ELR (cell line): ENCODE measurements at places on chromosomes 4 and X.
A peak's percentile ranks its signal among the peaks of the same experiment; 100 is the strongest.

GRCh38 chrX:119529345-119530276, 35.6 kb downstream of the STEEP1 start:
- DNase-seq = no peak

DNA sequence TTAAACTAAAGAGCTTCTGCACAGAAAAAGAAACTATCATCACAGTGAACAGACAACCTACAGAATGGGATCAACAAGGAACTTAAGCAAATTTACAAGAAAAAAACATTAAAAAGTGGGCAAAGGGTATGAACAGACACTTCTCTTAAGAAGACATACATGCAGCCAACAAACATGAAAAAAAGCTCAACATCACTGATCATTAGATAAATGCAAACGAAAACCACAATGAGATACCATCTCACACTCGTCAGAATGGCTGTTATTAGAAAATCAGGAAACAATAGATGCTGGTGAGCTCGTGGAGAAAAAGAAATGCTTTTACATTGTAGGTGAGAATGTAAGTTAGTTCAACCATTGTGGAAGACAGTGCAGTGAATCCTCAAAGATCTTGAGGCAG, 27.8 kb downstream of the PAPSS1 start:
- no peak for DNase-seq

GRCh38 chr4:42282081-42282901, 115.0 kb upstream of the SHISA3 start:
- DNase-seq = peak; percentile 73

- no peak for DNase-seq
These were observed 17.0 kb downstream of the HPSE start for GRCh38 chr4:83317671-83318070.

GRCh38 chrX:14529290-14529989, at the start of gene GLRA2:
Gene GLRA2, plus strand, starts transcription at chrX:14529536. Its CDS starts 522 bp downstream, at chrX:14530058.
- peak; percentile 1 for DNase-seq

GRCh38 chr4:126414741-126415140, 1100.0 kb downstream of the FAT4 start:
- no peak for DNase-seq

DNA sequence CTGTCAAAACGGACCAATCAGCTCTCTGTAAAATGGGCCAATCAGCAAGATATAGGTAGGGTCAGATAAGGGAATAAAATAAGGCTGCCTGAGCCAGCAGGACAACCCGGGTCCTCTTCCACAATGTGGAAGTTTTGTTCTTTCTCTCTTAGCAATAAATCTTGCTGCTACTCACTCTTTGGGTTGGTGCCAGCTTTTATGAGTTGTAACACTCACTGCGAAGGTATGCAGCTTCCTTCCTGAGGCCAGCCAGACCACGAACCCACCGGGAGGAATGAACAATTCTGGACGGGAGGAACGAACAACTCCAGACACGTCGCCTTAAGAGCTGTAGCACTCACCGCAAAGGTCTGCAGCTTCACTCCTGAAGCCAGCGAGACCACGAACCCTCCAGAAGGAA, 287.8 kb downstream of the RAPGEF2 start:
- peak; percentile 99 for DNase-seq

DNA sequence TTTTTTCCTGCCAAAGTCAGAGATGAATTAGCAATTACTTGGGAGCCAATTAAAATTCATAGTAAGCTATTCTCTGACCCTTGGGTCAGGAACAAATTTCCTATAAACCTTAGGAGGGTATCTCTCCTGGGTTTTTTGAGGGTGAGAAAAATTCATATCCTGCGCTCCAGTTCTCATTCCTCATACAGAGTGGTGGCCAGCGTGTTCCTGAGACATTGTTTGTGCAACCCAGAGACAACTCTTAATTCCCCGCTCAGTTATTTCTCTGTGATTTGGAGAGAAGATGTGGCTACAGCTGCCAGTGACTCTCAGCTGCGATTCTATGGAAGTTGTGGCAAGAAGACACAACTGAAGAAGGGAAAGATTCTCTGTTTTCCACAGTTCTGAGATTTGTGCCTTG, 37.9 kb upstream of the CBR4 start:
- no peak for DNase-seq

DNA sequence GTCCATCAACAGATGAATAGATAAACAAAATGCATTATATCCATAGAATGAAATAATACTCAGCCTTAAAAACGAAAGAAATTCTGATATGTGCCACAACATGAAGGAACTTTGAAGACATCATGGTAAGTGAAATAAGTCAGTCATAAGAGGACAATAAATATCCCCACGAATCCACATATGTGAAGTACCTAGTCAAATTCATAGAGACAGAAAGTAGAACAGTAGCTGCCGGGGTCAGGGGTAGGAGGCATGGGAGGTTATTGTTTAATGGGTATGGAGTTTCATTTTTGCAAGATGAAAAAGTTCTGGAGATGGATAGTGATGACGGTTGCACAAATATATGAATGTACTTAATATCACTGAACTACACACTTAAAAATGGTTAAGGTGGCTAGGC, 151.6 kb upstream of the MAP3K15 start:
- no peak for DNase-seq

GRCh38 chr4:94534401-94535312, 82.9 kb downstream of the PDLIM5 start:
- DNase-seq = no peak

GRCh38 chrX:19350941-19351384, 7.2 kb downstream of the PDHA1 start:
- DNase-seq = no peak

- DNase-seq = no peak
These were observed 85.0 kb upstream of the TENT5D start for GRCh38 chrX:80335062-80335830.

GRCh38 chr4:63430105-63430504, 979.1 kb downstream of the TECRL start:
- peak; percentile 3 for DNase-seq

DNA sequence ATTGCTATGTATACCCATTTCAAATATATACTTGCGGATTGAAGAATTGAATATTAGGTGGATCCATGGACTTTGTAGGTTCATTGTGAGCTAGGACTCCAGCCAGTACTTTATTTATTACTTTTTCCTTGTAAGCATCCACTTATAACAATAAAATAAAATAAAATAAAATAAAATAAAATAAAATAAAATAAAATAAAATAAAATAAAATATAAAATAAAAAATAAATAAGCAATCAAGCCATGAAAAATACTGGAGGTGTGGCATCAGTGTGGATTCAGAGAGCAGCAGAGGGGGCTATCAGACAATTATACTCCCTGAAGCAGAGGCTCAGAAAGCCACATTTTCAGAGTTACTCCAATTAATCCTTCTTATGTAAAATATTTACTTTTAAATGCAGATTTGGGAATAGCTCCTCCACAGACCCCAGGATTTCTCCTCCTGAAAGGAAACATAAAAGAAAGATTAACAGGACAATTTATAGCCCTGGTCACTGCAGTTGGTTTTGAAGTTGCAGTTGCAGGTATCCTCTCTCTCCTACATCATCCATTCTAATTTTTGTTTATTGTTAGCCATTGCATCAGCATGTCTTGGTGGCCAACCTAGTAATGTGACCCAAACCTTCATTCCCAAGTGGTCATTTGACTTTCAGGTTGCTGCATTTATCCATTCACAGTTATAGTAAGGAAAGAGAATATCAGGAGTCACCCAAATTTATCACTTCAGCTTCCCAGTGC, 2025.2 kb upstream of the IGFBP7 start:
- no peak for DNase-seq

GRCh38 chr4:19756661-19757060, 495.0 kb upstream of the SLIT2 start:
- DNase-seq = no peak

DNA sequence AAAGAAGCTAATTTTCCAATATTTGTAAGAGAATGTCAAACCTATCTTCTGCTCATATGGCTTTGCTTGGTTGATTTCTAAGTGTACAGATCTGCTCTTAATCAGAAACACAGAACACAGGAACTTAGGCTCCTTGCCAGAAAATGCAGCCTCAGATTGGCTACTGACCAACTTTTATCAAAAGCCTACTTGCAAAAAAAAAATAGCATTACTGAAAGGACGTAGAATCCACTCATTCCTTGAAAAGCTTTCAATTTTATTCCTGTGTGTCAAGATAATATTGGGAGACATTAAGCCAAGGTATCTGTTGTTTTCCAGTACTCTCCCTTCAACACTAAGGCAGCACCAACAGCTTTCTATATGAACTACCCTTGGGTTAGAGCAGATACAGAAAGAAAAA, 127.6 kb upstream of the INTU start:
- DNase-seq = peak; percentile 19

DNA sequence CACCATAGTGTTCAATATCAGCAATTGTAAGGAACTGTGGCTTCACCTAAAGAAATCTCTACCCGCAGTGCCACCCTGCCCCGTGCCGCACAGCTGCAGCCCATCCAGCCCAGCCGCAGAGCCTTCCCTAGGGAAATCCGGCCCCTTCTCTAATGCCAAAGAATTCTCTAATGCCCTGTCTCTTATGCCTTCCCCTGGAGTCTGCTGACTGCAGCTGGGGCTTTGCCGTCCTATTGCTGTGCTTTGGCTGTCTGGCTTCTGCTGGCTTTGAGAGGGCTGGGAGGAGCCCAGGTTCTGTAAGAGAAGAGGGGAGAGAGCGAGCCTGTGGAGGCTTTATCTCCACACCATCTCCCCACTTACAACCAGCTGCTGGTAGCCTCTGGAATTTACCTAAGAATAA, 85.9 kb upstream of the HELT start:
- DNase-seq = no peak

DNA sequence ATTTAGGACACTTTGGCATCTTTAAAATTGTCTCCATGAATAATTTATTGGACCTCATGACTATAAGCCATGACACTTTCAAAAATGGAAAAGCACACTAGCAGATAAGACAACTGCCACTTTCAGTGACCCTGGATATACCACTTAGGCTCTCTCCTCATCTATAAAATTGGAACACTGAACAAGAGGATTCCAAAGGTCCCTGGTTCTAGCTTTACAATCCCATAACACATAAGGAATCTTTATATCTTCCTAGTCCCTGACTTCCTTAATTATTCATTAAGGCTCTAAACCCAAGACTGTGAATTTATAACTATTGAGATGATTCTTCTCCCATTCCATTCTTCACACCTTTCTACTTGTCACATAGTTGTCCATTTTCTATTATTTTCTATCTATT, 190.2 kb downstream of the SCFD2 start:
- DNase-seq = no peak

- no peak for DNase-seq
These were observed 3.3 kb upstream of the LRAT start for GRCh38 chr4:154740462-154740861.

GRCh38 chr4:135605076-135605475, 1403.5 kb upstream of the PABPC4L start:
- no peak for DNase-seq

DNA sequence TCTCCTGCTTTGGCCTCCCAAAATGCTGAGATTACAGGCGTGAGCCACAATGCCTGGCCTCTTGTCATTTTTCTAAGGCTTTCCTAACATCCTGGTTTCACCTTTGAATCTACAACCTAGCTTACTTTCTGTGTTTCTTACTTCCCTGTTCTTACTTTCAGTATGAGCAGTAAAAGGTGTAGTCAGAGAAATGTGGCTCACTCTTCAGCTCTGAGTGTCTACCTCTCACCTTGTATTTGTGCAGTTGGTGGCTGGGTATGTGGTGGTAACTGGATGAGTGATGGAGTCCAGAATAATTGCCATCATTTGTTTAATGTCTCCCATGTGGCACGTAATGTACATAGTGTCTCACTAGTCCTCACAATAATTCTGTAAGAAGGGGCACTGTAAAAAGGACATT, 19.1 kb upstream of the CXCL11 start:
- no peak for DNase-seq

DNA sequence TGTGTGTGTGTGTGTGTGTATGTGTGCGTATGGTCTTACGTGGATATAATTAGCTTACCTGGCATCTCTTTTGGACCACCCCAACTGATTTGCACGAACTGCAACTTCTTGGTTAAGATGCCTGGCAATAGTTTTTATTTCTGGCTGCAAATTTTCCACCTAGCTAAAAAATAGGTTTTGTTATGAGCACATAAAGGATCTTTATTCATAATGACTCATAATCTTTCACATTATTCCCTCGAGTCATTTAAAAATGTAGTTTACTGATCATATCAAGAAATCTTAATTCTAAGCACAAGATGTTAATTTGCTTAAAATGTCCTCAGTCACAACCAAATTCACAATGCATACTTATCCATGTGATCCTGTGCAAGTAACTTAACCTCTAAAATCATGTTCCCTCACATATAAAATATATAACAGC, 1.5 kb downstream of the COX18 start:
- DNase-seq = peak; percentile 53

GRCh38 chrX:33909836-33910235, 222.3 kb downstream of the FAM47A start:
- DNase-seq = no peak

DNA sequence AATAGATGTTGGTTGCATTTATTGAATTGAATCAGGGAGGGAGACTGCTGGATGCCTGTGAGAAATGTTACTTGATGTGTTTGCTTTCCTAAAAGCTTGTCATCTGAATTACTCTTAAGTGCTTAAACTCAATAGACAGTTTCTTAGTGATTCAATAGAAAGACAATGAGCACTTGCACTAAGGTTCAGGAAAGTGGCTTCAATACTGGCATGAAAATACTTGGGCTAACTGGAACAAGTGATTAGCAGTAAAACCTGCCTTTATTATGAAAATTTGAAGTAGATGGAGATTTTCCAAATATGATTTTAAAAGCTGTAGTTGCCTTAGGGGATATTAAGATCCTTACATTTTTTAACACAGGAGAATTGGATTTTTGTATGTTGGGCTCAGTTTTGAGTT, 123.3 kb downstream of the RNF150 start:
- no peak for DNase-seq

- DNase-seq = peak; percentile 24
These were observed 54.3 kb upstream of the STIM2 start for GRCh38 chr4:26806331-26806730.

GRCh38 chr4:125280892-125281403, 33.8 kb upstream of the FAT4 start:
- no peak for DNase-seq

DNA sequence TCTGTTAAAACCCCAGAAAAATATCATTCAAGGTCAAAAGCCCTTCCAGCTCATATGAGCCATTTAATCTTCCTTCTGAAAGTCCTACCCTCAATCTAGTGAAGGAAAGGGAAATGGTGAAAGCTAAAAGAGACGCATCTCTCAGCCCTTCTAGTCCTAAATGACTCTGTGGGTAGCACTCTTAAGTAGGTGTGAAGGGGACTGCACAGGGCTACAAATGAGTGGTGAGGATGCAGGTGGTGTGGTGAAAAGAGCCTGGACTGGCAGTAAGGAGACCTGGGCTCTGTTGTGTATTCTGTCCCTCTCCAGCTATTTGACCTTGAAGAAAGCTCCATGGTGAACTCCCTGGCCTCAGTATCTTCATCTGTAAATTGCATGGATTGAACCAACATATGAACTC, 671.8 kb upstream of the DIPK2B start:
- no peak for DNase-seq

DNA sequence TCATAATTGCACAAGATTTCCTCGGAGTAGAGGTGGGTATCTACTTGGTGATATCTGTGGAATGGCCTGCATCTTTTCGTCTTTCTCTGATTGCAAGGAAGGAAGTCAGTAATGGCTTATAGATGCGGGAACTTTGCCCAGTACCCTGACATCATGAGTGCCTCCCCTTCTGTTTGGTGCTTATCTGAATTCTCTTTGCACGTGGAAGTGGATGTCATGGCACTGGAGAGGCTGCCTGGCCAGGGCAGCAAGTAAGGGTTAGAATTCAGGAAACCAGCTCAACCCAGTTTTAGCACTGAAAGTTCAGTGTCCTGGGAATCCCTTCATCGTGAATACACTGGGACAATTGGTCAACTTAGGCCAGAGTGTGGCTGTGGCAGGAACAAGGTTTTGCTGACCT, 83.5 kb upstream of the RAPGEF2 start:
- DNase-seq = no peak
